ENCODE measurements at places on chromosomes 3 and 15. TPM values are rescaled to one million over a fixed set of nuclear protein-coding genes. Genes with fewer than 3 reads are reported as not detected.

- ATAC-seq, result no peak
Measured at GRCh38 chr3:113128386-113129015, 82.9 kb upstream of the BOC start.

DNA sequence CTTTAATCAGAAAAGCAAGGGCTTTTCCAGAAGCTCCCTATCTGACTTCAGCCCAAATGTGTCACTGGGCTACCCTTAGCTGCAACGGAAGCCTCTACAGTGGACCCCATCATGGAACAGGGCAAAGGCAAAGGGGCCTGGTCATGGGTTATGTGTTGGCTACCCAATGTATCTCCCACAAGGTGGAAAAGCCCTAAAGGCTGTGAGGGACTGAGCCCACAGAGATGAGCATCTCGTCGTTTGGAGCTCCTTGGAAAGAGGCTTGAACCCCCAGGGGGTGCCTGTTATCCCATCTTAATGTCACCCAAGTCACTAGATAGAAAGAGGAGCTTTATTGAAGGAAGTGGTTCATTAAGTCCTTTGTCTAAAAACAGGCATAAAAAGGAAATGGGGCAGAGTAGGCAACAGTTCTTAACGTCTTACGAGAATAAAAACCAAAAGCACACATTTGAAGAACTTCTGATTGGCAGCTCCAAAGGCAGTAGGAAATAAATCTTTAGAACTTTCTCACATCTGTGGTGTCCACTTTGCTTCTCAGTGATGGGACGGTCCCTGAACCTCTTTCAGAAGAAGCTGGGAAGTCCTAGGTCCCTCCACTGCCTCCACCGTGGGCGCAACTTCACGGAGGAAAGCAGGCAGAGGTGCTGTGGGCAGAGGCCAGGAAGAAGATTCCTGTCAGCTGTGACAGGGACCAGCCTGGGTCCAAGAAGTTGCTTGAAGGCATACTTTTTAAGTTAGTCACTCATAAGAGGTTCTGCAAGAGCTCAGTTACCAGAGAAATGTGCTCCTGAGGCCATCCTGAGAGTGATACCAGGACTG is 93.7 kb downstream of the MYLK start:
- no peak for ATAC-seq

DNA sequence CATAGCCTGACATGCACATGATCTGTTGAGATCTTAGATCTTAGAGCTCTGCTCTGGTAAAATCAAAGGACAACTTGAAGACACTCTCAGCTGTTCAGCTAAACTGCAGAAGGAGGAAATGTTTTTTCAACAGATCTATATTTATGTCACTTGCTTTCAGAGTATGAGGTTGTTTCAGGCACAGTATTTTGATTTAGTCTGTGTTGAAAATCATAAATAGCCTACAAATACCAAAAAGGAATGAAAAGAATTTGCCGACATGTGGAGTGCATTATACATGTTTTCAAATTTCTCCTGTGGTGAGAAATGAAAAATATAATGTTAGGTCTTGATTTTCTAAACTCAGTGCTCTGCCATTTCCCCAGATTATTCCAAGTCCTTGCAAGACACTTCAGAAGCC is 1118.4 kb downstream of the TBL1XR1 start:
- no peak for ATAC-seq

- no peak for ATAC-seq
Measured at GRCh38 chr3:187902041-187902471, 156.8 kb upstream of the BCL6 start.

TIGIT gene
- total RNA-seq, result 0.08 TPM

CHAC1 gene
- total RNA-seq, result 31.8 TPM

MESP2 gene
- 0.40 TPM for total RNA-seq

MYZAP gene
- total RNA-seq, result 19.8 TPM

MUSTN1 gene
- total RNA-seq, result 0.40 TPM

TMEM45A gene
- total RNA-seq, result 13.6 TPM

IL12A gene
- total RNA-seq, result 0.80 TPM
